ENCODE measurements at places on chromosomes 6 and 20. TPM values are rescaled to one million over a fixed set of nuclear protein-coding genes. Genes with fewer than 3 reads are reported as not detected.
A peak's percentile ranks its signal among the peaks of the same experiment; 100 is the strongest.

DNA sequence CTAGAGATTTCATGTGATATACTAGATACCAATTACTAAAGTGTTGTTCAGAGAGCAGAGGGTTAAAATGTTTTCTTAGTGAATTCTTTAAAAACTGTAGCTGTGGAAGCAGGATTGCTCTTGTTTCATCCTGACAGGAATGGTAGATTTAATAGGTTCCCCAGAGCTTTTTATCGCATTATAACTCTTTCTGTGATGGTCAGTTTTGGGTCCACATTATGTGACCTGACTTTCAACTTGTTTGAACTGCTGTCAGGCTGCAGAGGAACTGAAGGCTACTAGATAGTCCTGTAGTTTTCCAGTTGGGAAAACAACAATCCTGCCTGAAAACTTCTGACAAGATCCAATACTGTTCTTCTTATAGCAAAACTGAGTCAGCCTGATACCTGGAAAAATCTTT is 329.3 kb upstream of the FLRT3 start:
- no peak overlapping the region for H3K27ac ChIP-seq
- H3K4me1 ChIP-seq: no peaks in the 10 kb centered on the region
- no peak overlapping the region for H3K4me3 ChIP-seq
- H3K36me3 ChIP-seq: no peaks in the 10 kb centered on the region
- H3K27me3 ChIP-seq: no peaks in the 10 kb centered on the region

DNA sequence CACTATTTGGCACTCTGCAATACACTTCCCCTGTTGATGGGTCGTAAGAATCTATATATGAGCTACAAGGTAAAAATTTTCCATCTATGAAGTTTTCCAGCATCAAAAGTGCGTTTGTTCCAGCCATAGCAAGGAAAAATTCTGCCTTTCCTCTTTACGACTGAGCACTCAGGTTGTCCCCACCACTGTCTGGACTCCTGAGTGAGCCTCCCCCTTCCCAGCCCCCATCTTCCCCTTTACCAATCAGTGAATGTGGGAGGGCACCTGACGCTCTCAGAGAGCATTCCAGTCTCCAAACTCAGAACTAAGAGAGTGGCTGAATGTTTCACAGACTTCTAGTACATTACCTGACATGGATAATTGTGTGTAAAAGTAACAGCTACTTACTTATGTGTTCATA is at the start of gene ALDH8A1:
Gene ALDH8A1, minus strand, starts transcription at position 175 of the 400 bp plus-strand sequence. Its CDS starts 48 bp downstream, at position 127.
- no peak for DNase-seq
- no peak within 1 kb of the TSS for H3K4me3 ChIP-seq
- H3K27me3 ChIP-seq: no peaks in the 10 kb centered on the region
- no peaks in the 10 kb centered on the region for H3K4me1 ChIP-seq
- no peak within 1 kb of the TSS for H3K27ac ChIP-seq

DNA sequence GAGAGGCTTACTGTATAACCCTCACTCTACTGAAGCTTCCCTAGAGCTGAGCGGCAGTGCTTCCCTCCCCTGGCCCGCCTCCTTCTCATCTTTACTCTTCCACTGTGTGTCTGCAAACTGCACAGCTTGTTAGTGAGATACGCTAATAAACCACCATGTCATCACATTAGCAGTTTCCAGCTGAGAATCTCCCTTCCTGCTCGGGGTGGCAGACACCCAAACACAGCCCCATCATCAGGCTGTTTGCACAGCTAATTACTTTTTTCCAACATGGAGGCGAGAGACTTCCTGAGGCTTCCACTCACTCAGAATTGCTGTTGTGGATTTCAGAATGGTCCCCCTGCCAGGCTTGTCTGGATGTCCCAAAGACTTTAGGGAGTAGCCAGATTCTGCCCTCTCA is 444.9 kb upstream of the SULF2 start:
- no peak overlapping the region for H3K27ac ChIP-seq
- no peak for DNase-seq
- H3K4me3 ChIP-seq: no peak overlapping the region
- no peaks in the 10 kb centered on the region for H3K4me1 ChIP-seq
- no peaks in the 10 kb centered on the region for H3K36me3 ChIP-seq

- H3K36me3 ChIP-seq: peaks cover 29% of the 10 kb centered on the region
- H3K4me3 ChIP-seq: peak overlapping the region; percentile 95
- no peak overlapping the region for H3K27ac ChIP-seq
- peaks cover 54% of the 10 kb centered on the region for H3K4me1 ChIP-seq
- no peak for DNase-seq
Measured at GRCh38 chr20:49185071-49185761, 2.9 kb downstream of the STAU1 start.

DNA sequence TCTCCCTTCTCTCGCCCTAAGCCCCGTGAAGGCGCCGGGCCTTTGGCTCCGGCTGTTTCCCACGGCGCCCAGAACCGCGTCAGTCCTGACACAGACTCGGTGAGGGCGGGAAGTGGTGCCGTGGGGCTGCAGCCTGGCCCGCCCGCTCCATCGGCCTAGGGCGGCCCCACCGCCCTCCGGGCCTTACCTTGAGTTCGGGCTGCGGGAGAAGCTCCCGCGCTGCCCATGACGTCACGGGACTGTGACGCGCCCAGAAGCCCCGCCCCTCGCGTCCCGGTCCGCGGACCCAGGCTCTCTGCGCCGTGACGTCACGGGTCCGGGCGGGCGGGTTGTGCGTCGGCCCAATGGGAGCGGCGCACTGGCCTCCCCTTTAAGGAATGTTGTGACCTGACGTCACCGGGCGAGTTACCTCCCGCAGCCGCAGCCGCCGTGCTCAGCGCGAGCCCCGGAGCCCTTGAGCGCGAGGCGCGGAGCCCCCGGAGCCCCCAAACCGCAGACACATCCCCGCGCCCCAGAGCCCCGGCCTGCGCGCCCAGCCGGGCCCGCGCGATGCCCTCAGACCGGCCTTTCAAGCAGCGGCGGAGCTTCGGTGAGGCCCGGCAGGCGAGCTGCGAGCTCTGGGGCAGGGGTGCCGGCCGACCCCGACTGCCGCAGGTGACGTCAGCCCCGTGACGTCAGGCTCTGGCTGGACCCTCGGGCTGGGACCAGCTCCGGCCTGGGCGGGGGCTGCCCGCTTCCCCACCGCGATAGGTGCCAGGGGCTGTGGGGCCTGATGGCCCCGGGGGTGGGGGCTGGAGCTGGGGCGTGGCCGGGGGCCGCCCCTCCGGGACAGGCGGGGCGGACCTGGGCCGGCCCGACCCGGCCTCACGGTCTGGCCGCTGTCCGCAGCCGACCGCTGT is at the start of gene MAP1LC3A:
Gene MAP1LC3A, plus strand, starts transcription at position 399 of the 899 bp plus-strand sequence. Its CDS starts 151 bp downstream, at position 550.
- H3K27me3 ChIP-seq: no peaks in the 10 kb centered on the region
- H3K4me3 ChIP-seq: peak within 1 kb of the TSS; percentile 79
- peak within 1 kb of the TSS; percentile 75 for H3K27ac ChIP-seq
- peak; percentile 89 for DNase-seq
- peaks cover 3% of the 10 kb centered on the region for H3K36me3 ChIP-seq

DNA sequence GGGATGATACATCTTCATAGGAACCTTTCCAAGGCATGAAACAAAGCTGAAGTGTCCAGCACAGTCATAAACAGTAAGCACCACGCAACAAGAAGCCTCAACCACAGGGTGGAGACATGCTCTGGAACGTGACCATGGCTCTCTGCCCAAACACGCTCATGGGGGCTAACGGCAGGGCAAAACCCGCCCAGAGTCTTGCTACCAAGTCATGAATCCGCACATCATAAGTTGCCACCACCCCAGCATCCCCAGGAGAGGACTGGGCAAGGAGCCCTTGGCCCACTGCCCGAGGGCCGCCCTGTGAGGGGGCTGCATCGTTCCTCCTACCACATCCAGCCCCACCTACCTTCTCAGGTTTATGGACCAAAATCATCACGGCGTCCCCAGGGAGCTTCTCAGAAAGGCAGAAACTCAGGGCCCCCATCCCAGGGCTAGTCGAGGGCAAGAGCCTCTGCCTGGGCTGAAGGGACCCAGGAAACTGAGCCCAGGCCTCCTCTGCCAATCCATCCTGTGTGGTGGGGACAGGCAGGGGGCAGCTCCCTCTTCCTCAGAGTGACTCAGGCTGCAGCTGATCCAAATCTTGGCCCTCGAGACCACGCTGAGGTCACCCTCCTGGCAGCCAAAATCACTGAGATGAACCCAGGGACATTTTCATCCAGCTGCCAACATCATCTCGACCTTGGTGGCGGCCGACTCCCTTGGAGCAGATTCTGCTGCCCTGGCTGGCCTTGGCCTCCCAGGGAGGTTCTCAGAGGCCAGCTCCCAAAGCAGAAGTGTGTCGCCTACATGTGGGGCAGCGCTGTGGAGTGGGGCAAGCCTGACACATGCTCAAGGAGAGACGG is 42.6 kb downstream of the BMP7 start:
- no peaks in the 10 kb centered on the region for H3K4me1 ChIP-seq
- H3K36me3 ChIP-seq: no peaks in the 10 kb centered on the region
- no peak for DNase-seq
- H3K4me3 ChIP-seq: no peak overlapping the region
- peaks cover 9% of the 10 kb centered on the region for H3K27me3 ChIP-seq

- H3K4me3 ChIP-seq: no peak overlapping the region
- peaks cover 3% of the 10 kb centered on the region for H3K4me1 ChIP-seq
- peaks cover 4% of the 10 kb centered on the region for H3K27me3 ChIP-seq
- H3K36me3 ChIP-seq: no peaks in the 10 kb centered on the region
- no peak for DNase-seq
Measured at GRCh38 chr6:150207931-150208570, 65.2 kb downstream of the PPP1R14C start.

DNA sequence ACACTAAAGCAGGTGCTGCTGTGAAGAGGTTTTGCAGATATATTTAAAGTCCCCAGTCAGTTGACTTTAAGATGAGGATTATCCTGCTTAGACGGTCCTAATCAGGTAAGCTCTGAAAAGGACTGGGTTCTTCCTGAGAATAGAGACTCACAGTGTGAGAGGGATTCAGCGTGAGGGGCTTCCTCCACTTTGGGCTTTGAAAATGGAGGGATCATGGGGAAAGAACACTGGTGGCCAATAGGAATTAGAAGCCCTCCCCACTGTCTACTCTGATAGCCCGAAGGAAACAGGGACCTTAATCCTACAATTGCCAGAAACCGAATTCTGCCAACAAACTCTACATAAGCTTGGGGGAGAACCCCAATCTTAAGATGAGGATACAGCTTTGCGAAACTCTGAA is 29.7 kb upstream of the HLA-G start:
- H3K27ac ChIP-seq: no peak overlapping the region
- no peak for DNase-seq
- peaks cover 38% of the 10 kb centered on the region for H3K27me3 ChIP-seq
- H3K36me3 ChIP-seq: no peaks in the 10 kb centered on the region

DNA sequence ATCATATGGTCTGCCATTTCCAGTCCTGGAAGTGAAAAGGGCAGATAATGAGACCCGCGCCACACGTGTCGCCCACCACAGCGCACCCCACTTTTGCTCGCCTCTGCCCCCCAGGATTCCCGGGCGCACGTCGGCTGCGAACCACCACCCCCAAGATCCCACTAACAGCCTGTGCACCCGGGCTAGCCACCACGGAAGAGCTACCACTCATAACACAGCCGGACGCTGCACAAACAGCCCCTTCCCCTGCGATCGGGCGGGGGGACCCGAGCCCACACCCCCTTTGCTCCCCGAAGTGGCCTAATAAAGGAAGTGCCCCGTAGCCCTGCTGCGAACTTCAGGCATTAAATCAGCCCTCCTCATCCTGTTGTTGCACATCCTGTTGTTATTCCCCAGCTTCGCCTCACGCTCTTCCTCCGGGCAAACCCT is 506 bp downstream of the CITED2 start:
- peak overlapping the region; percentile 99 for H3K27ac ChIP-seq
- H3K4me1 ChIP-seq: peaks cover 44% of the 10 kb centered on the region
- no peak for DNase-seq
- peaks cover 11% of the 10 kb centered on the region for H3K36me3 ChIP-seq

GRCh38 chr6:70277470-70277869 is 25.4 kb downstream of the COL9A1 start:
- no peaks in the 10 kb centered on the region for H3K36me3 ChIP-seq
- peaks cover 2% of the 10 kb centered on the region for H3K4me1 ChIP-seq
- H3K27ac ChIP-seq: no peak overlapping the region

DNA sequence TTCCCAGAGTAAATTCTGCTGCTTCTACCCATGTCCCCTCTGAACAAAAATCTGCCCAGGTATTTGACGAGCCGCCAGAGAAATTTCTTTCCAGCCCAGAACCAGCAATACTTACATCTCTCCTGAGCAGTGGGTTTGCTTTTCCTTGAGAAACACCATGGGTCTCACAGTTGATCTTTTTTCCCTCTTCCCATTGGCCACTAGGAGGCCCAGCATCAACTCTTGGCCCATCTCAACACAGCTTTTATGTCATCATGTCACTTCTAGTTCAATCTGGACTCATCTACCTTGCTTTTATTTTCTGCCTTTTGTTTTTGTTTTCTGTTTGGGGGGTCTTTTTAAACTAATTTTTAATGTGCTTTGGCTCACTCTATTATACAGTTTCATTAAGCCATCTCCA is 18.8 kb downstream of the MAFB start:
- no peak overlapping the region for H3K27ac ChIP-seq
- H3K36me3 ChIP-seq: no peaks in the 10 kb centered on the region
- H3K27me3 ChIP-seq: peaks cover 3% of the 10 kb centered on the region
- no peak overlapping the region for H3K4me3 ChIP-seq

- H3K27ac ChIP-seq: no peak overlapping the region
- no peak for DNase-seq
- H3K4me1 ChIP-seq: no peaks in the 10 kb centered on the region
- H3K4me3 ChIP-seq: no peak overlapping the region
- H3K36me3 ChIP-seq: no peaks in the 10 kb centered on the region
- peaks cover 47% of the 10 kb centered on the region for H3K27me3 ChIP-seq
Measured at GRCh38 chr20:33211817-33212424, 5.2 kb upstream of the BPIFA3 start.

- no peaks in the 10 kb centered on the region for H3K4me1 ChIP-seq
- no peak for DNase-seq
- H3K27me3 ChIP-seq: no peaks in the 10 kb centered on the region
- H3K36me3 ChIP-seq: no peaks in the 10 kb centered on the region
- no peak overlapping the region for H3K27ac ChIP-seq
- no peak overlapping the region for H3K4me3 ChIP-seq
Measured at GRCh38 chr20:15039088-15039752, 701.8 kb upstream of the FLRT3 start.

GRCh38 chr20:62558779-62559178 is 83.0 kb upstream of the GATA5 start:
- no peaks in the 10 kb centered on the region for H3K36me3 ChIP-seq
- peaks cover 14% of the 10 kb centered on the region for H3K27me3 ChIP-seq
- no peak overlapping the region for H3K27ac ChIP-seq
- no peak overlapping the region for H3K4me3 ChIP-seq

COX4I2 gene
- total RNA-seq: not detected

SLPI gene
- not detected for total RNA-seq

NR2E1 gene
- total RNA-seq: not detected

TRIM15 gene
- 0.29 TPM for total RNA-seq

KCNK5 gene
- total RNA-seq: 19.6 TPM

SLC29A1 gene
- total RNA-seq: 92.5 TPM

CALHM5 gene
- not detected for total RNA-seq

FOXP4 gene
- 11.3 TPM for total RNA-seq

HSPA1L gene
- 1.5 TPM for total RNA-seq

TRAM2 gene
- 2.0 TPM for total RNA-seq

CCN6 gene
- 0.19 TPM for total RNA-seq

TNF gene
- total RNA-seq: 115 TPM

C6orf89 gene
- 32.7 TPM for total RNA-seq
